DMS153 (cell line): ENCODE measurements at places on chromosomes 13 and 19.

DNA sequence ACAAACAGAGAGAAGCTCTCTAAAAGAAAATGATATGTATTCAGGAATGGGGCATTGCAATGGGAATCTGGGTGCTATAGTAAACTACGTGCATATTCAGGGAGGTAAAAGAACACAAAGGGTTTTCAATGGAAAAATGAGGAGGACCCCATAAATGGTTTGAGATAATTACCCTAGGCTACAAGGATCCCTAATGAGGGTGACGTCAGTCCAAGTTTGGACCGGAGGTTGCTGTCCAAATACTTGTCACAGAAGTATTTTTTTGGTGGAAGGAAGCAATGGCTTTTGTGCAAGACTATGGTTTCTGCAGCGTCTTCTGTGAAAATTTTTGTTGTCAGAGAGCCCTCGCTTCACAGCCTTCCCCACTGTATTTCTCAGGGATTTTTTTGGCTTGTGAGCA, 995 bp upstream of the CEACAM18 start:
- no peak for DNase-seq

GRCh38 chr19:54662730-54663129, at the start of gene LILRB4:
Gene LILRB4, plus strand, starts transcription at chr19:54662985. Its CDS starts 49 bp downstream, at chr19:54663034.
- no peak for DNase-seq

DNA sequence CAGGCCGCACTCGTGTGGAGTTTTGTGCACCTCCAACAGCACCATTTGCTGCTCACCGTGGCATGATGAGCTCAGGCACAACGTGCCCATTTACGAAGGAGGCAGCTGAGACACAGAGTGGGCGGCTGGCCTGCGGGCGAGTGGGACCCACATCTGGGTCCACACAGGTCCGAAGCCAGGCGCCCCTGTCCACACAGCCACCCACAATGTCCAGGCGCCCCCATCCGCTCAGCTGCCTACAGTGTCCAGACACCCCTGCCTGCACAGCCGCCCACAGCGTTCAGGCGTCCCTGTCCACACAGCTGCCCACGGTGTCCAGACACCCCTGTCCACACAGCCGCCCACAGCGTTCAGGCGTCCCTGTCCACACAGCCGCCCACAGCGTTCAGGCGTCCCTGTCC, 42.5 kb upstream of the F7 start:
- DNase-seq, result no peak

DNA sequence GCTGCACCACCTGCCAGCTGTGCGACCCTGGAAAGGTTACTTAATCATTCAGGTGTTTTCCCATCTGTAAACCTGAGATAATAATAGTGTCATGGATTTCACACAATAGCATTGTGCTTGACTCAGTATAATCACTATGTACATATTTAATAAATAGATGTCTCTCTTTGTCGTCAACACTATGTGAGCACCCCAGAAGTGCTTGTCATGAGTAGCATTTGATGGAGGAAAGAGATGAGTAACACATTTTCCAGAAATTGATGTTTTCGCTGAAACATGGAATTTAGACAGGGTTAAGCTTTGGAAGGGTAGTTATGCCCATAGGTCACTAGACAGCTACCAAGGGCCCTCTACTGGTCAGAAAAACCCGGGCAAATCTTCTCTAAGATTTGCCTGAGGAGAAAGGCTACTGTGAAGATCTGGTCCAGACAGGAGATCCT, 9.5 kb upstream of the MBNL2 start:
- DNase-seq, result no peak

GRCh38 chr19:31018936-31019335, 330.3 kb downstream of the TSHZ3 start:
- no peak for DNase-seq

GRCh38 chr13:89763005-89763404, 1584.5 kb upstream of the MIR17HG start:
- DNase-seq, result no peak

- peak; percentile 98 for DNase-seq
Observed at GRCh38 chr19:12913011-12913561, 6.0 kb downstream of the SYCE2 start.

DNA sequence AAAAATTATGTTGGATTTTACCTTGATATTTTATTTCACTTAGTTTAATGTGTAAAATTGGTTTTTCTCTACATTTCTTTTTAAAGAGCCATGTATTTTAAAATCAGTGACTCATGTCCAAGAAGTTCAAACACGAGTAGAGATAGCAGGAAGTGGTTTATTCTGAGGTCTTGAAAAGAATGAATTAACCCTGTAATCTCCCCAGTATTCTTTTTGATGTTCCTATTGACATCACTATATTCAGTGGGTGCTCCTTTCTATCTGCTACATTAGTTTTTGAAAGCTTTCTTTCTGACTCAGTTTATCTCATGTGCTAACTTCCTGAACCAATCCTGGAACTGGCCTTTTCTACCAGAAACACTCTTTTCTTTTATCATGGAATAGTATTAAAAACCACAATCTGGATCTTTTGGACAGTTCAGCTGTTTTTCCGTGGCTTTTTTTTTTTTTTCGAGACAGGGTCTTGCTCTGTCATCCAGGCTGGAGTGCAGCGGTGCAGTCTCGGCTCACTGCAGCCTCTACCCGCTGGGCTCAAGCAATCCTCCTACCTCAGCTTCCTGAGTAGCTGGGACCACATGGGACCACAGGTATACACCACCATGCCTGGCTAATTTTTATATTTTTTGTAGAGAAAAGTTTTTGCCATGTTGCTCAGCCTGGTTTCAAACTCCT, 114.9 kb downstream of the PCCA start:
- no peak for DNase-seq

DNA sequence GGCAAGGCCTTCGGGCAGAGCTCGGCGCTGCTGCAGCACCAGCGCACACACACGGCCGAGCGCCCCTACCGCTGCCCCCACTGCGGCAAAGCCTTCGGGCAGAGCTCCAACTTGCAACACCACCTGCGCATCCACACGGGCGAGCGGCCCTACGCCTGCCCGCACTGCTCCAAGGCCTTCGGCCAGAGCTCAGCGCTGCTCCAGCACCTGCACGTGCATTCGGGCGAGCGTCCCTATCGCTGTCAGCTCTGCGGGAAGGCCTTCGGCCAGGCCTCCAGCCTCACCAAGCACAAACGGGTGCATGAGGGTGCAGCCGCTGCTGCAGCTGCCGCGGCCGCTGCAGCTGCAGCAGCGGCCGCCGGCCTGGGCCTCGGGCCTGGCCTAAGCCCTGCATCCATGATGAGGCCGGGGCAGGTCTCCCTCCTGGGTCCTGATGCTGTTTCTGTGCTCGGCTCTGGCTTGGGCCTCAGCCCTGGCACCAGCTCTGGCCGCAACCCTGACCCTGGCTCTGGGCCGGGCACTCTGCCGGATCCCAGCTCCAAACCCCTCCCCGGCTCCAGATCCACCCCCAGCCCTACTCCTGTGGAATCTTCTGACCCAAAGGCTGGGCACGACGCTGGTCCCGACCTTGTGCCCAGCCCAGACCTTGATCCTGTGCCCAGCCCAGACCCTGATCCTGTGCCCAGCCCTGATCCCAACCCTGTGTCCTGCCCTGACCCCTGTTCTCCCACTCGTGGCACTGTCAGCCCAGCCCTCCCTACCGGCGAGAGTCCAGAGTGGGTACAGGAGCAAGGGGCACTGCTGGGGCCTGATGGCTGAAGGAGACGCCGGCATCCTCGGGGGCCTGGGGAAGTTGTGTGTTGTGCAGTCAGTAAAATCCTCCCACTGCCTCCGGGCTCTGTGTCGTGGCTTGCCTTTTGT, 2.0 kb upstream of the MCOLN1 start:
- no peak for DNase-seq

DNA sequence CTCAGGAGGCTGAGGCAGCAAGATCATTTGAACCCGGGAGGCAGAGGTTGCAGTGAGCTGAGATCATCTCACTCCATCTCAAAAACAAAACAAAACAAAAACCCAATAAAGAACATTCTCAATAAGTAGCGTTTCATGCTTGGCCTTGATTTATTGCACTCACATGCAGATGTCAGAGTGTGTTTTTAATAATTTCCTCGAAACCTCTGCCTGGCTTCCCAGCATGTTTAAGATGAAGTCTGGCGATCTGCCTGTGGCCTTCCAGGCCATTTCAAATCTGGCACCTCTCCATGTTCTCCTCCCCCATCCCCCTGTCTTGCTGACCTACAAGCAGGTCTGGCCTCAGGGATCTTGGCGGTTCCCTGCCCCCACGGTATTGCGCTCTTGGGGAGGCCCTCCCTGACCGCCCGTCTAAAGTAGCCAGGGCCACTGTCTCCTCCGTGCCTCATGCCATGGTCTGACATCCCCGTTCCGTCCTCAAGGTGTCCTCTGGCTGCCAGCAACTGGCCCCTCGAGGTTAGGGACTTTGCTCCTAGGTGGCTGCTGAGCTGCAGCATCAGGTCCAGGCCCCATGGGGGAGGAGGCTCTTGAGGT, 1.6 kb downstream of the WDR88 start:
- DNase-seq, result no peak

DNA sequence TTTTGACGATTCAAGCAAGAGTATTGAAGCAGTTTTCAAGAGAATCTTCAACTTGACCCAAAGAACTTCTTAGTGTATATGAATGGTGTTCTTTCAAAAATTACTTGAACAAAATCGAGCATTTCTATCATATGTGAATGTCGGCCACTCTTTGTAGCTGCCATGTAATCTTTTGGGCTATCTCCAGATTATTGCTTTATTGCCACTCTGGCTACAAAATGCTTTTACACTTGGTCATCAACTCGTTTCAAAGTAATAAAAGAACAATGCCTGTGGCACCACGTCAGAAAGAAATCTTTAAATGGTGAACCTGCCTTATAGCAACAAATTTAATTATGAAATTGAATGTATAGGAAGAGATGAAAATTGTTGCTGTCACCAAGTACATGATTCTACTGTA, 834.5 kb downstream of the GPC5 start:
- no peak for DNase-seq

DNA sequence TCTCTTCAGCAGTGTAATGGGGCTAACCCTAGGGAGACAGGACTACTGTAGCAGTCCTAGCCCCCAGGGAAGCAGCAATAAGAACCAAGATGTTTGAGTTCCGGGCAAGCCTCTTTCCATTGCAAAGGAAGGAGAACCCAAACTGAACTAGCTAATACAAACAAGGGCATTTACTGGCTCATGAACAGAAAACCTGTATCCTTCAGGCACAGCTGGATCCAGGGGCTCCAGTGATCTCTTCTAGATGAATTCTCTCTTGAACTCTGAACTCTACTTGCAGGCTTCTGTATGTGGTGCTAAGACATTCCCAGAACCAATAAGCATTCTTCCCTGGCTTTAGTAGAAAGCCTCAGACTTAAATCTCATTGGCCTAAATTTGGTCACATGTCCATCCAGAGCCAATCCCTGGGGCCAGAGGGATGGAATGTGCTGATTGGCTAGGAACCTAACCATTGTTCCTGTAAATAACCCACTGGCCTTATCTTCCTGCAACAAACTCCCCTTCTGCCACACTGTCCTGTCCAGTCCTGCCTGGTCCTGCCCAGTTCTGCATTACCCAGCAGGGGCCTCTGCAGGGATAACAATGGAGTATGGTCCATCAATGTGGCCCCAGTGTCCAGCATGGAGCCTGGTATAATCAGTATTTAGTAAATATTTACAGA, 3.9 kb upstream of the PODNL1 start:
- DNase-seq, result no peak

DNA sequence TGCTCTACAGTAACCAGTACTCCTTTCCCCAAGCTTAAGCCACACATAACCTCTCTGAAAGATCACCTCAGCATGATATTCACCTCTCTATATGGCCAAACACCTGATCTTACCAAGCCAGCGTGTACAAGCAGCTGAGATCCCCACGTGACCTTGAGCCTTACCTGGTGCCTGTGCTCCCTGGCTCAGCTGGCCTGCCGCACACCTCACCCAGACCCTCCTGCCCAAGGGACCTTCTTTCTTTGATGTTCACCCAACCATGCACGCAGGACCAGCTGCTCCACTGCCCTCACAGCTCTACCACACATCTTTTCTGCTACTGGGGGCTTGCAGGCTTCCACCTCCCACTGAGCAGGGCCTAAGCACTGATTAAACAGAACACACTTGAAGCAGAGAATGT, 9.0 kb downstream of the DHRS12 start:
- no peak for DNase-seq

DNA sequence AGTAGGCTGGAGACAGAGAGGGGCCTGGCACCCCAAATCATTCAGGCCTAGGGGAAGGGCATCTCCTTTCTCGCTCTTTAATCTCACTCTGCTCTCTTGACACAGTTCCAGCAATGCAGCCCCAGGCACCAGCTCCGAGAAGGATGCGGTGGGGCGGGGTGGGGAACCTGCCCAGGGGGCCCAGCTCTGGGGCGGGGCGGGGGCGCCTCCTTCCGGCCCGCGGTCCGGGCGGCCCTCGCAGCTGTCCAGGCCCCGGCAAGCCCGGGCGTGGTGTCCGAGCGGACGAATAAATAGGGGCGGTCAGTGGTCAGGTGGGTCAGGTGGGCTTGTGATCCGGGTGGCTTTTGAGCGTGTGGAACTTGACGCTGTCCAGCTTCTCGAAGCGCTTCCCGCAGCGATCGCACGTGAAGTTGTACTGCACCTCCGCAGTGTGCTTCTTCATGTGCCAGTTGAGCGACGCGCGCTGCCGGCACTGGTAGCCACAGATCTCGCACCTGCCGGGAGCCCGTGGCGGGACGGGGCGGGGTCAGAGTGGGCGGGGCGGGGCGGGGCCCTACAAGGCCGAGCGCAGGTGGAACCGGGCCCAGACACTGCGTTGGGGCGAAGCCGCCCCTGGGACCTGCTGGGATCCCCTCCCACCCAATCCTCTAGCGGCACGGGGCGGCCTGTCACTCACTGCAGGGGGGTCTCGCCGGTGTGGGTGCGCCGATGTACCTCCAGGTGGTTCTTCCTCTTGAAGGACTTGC, 2.7 kb upstream of the ELAVL3 start:
- DNase-seq, result no peak

- DNase-seq, result no peak
Observed at GRCh38 chr19:17075864-17076542, 426 bp downstream of the MYO9B start.

DNA sequence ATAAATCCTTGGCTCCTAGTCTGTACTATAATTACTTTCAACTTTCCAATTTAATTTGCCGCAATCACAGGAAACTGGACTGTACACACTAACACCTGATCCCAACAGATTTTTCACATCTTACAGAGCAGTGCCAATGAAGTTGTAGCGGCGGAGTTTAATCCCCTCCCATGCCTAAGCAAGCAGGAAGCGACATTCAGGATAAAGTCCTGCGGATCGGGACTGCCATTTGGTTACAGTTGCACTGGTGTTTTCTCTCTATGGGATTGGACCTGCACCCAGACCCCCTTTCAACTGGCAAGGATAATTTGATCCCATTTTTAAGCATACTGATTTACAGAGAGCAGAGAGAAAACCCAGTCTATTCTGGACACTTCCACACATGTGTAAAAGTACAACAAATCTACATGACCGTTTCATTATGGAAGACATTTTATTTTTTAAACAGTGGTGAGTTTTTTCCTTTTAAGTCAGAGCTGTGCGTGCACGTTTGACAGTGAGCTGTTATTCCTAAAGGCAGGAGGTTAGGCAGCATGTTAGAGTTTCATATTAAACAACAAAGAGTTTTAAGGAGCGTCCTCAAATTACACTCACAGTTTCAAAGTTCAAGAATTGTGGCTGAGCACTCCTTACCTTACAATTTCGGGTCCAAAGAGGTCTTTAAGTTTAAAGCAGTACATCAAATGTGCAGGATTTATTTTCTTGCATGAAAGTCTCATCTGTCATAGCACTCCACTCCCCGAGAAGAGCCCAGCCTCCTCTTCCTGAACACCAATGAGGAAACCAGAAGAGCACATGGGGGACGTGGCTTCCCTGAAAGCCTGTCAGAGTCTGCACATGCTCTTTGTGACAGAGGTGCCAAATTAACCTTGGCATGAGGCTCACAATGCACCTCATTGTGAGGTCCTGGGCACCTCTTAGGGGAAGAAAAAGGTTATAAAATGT, 141.6 kb upstream of the RFC3 start:
- peak; percentile 24 for DNase-seq
